Stimulated activated CD8-positive, alpha-beta memory T cell treated with anti-CD3 and anti-CD28 coated beads, Interleukin-15, amount 100 ng/mL, for 1 hour (primary cell): ENCODE measurements at places on chromosomes 3 and 15.

- no peak for DNase-seq
These were observed 117.7 kb downstream of the IMPG2 start for GRCh38 chr3:101202640-101203039.

GRCh38 chr3:118973050-118973449 lies 61.6 kb downstream of the IGSF11 start:
- DNase-seq: no peak

GRCh38 chr15:72774696-72775383 lies 8.7 kb downstream of the ADPGK start:
- DNase-seq: no peak

DNA sequence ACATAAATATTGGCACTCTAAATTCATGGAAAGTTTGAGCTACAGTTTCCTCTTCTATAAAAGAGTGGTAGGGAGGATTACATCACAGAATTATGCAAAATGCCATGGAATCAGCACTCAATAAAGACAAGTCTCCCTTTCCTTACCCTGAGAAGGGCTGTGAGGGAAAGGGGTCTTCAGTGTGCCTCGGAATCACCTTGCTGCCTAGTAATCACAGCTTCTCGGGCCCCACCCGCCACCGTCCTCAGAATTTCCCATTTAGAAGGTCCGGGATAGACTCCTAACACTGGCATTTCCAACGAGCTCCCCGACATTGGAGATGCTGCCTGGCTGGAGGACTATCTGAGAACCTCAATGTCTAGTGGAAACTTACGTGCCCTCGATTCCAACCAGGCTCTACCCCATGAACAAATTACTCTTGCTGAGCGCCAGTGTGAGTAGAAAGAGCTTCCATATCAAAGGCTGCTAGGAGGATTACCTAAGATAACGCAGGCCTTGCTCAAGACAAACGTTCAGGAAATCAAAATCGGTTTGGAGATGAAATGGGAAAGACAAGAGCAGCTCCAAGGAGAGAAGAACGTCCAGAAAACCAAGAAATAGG lies 92.1 kb upstream of the CHD2 start:
- no peak for DNase-seq

DNA sequence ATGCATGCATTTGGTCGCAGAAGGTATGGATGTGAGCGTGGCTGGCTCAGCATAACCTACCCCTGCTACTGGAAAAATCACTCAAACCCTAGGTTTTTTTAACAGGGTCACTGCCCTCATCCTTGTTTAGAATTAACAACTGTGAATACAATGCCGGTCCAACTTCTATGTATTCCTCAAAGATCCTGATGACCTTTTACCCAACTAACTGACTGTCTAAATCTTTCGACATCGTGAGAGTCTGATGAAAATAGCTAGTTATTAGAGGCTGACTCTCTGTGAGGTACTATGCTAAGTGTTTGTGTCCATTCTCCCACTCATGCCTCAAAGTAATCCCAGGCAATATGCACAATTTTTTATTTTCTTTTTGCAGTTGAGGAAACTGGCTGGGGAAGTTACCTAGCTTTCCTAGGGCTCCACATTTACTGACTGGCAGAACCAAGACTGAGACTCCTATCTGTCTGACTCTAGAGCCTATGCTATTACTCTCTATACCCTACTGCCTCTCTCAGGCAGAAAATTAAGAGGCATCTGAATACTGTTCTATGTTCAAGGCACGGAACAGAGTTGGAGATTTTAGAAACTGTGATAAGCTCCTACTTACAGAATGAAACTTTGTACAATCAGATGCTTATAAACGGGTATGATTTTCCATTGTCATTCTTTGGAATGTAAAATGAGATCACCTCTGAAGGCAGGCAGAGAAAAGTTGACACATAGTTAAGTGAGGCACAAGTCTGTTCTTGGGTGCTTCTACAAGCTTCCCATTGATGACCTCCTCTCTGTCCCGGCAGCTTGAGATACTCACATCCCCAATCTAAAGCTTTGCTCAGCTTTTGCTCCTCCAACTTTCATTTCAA lies 56.4 kb downstream of the FILIP1L start:
- no peak for DNase-seq
